ENCODE measurements at places on chromosomes 1 and 21.
A peak's percentile ranks its signal among the peaks of the same experiment; 100 is the strongest.

DNA sequence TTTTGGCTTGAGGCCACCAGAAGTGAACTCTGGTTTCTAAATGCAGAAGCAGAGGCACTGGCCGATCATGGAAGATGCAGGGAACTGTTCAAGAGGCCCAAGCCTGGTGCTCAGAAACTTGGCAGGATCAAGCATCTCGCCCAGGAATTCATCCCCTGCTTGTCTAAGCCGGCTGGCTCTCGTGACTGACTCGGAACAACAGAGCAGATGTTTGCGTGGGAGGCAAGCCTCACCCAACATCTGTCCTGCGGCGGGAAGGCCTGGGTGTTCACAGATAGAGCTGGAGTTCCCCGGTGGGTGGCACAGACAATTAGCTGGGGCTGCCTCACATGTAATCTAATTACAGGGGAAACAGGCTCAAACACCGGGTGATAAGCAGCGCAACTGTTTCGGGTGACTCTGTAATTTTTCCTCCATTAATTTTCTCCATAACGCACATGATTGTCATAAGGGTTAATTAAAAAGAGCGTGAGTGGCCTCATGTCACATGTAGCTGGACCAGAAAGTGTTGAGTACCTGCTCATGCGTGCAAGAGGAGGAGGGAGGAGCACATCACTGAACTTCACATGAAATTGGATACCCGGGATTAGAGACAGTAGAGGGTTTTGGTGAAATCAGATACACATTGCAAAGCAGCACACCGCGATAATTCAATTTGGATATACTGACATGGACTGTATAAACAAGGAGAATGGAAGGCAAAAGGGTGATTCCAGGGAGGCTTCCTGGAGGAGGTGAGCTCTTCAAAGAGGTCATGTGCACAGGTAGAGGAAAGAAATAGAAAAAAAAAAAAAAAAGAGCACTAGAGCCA lies 180.0 kb downstream of the ETS2 start:
- DNase-seq: peak; percentile 93

- no peak for DNase-seq
Observed at GRCh38 chr1:233615571-233615970, 1.7 kb downstream of the KCNK1 start.

- no peak for DNase-seq
Observed at GRCh38 chr21:44329086-44329889, 9.9 kb downstream of the CFAP410 start.

GRCh38 chr21:36265431-36265830 lies 54.6 kb upstream of the MORC3 start:
- no peak for DNase-seq

DNA sequence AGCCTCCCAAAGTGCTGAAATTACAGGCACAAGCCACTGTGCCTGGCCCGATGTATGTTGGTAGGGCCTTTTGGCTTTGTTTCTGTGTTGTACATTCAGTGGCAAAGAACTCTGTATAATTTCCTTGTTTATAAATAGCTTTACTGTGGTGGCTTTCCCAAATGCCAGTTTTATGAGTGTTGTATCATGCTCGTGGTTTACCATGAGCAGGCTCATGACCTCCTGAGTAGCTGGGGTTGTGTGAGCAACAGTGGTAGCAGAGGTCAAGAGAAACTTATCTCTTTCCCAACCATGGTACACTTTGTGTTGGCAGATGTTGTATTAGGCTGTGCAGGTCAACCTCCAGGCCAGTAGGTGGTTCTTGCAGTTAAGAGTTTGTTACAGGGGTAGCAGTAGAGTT lies 420.4 kb upstream of the BEND5 start:
- DNase-seq: no peak

DNA sequence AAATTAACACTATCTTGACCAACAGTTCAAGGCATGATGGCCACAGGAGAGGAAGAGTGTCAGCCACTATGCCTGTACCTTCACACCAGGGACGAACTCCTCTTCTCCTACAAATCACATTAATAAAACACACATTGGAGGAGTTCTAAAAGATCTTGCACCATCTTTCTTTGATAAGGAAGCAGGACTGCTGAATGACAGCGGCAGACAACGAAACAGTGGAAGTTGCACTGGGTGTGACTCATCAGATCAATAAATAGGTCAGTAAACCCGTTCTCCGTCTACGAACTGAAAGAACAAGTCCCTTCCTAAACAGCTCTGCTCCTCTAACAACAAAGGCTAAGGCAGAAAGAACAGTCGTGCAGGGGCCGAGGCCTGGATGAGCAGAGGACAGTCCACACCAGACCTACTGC lies 23.1 kb downstream of the UBE2G2 start:
- no peak for DNase-seq

Measured in NCI-H2029 treated with DMSO at 0.1 percent for 48 hours (cell line).